Psoas muscle (tissue), 8 donors: ENCODE measurements at places on chromosomes 5 and 9. TPM values are rescaled to one million over a fixed set of nuclear protein-coding genes. Genes with fewer than 3 reads are reported as not detected.
A peak's percentile ranks its signal among the peaks of the same experiment; 100 is the strongest.

- H3K4me1 ChIP-seq = no peaks in the 10 kb centered on the region
- no peak for DNase-seq
- no peaks in the 10 kb centered on the region for H3K36me3 ChIP-seq
- H3K4me3 ChIP-seq = no peak overlapping the region
These were observed 7.6 kb downstream of the FGD3 start for GRCh38 chr9:92954886-92955285.

DNA sequence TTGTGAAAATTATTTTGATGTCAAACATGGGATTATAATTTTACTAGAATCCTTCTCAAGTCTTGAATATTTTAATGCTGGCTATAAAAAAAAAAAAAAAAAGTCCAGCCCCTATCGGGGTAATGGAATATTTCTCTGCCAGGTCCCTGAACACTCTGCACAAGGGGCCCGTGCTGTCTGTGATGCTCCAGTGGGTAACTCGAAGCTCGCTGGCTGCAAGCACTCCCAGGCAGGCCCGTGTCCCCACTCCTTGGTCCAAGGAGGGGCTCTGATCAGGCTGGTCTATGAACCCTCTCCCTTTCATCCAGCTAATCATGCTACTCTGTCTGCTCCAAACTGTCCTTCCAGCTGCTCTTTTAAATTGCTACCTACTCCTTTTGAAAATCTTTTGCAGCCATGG, 180.8 kb downstream of the GAPVD1 start:
- no peak for DNase-seq
- no peak overlapping the region for H3K27ac ChIP-seq
- H3K4me1 ChIP-seq = no peaks in the 10 kb centered on the region
- H3K27me3 ChIP-seq = no peaks in the 10 kb centered on the region
- H3K36me3 ChIP-seq = no peaks in the 10 kb centered on the region

The FBP1 gene
- total RNA-seq = 1.1 TPM

The GFRA3 gene
- not detected for total RNA-seq

GRCh38 chr5:124810396-124811006, 64.1 kb upstream of the ZNF608 start:
- no peaks in the 10 kb centered on the region for H3K36me3 ChIP-seq
- H3K4me1 ChIP-seq = no peaks in the 10 kb centered on the region
- H3K27ac ChIP-seq = no peak overlapping the region
- H3K27me3 ChIP-seq = no peaks in the 10 kb centered on the region

GRCh38 chr5:72228960-72229359, 91.1 kb downstream of the MRPS27 start:
- peaks cover 16% of the 10 kb centered on the region for H3K4me1 ChIP-seq
- H3K27ac ChIP-seq = peak overlapping the region; percentile 6
- no peak for DNase-seq
- H3K36me3 ChIP-seq = peaks cover 4% of the 10 kb centered on the region

GRCh38 chr5:6483880-6484382, 35.3 kb downstream of the UBE2QL1 start:
- no peaks in the 10 kb centered on the region for H3K36me3 ChIP-seq
- H3K4me1 ChIP-seq = no peaks in the 10 kb centered on the region
- DNase-seq = no peak
- H3K4me3 ChIP-seq = no peak overlapping the region
- no peak overlapping the region for H3K27ac ChIP-seq
- H3K27me3 ChIP-seq = no peaks in the 10 kb centered on the region

- H3K4me1 ChIP-seq = no peaks in the 10 kb centered on the region
- no peak overlapping the region for H3K4me3 ChIP-seq
- no peak for DNase-seq
- H3K27ac ChIP-seq = no peak overlapping the region
These were observed 626.4 kb upstream of the SEMA6A start for GRCh38 chr5:117201001-117201400.

DNA sequence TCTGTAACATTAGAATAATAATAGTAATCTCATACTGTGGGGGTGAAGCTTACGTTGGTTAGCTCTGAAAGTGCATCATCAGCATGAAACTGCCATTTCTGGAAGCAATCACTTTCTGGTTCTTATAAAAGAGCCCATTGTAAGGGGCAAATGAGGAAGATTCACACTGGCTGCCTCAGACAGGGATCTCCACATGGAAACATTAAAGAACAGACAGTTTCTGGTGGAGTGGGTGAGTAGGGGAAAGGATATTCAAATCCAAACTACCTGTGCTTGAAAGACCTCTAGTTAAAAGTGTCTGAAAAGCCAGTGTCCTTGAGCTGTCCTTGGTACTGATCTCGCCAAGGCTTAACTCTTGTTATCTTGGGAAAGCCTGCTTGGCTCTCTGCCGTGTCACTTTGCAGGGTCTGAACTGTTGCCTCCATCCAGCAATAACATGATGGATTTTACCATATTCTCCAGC, 19.1 kb upstream of the SLC31A2 start:
- no peak for DNase-seq
- H3K27me3 ChIP-seq = no peaks in the 10 kb centered on the region
- H3K4me1 ChIP-seq = no peaks in the 10 kb centered on the region
- no peak overlapping the region for H3K4me3 ChIP-seq
- H3K36me3 ChIP-seq = no peaks in the 10 kb centered on the region

GRCh38 chr5:108762660-108763059, 15.0 kb downstream of the FER start:
- no peaks in the 10 kb centered on the region for H3K4me1 ChIP-seq
- H3K4me3 ChIP-seq = no peak overlapping the region
- no peaks in the 10 kb centered on the region for H3K27me3 ChIP-seq

The OR2S2 gene
- not detected for total RNA-seq

DNA sequence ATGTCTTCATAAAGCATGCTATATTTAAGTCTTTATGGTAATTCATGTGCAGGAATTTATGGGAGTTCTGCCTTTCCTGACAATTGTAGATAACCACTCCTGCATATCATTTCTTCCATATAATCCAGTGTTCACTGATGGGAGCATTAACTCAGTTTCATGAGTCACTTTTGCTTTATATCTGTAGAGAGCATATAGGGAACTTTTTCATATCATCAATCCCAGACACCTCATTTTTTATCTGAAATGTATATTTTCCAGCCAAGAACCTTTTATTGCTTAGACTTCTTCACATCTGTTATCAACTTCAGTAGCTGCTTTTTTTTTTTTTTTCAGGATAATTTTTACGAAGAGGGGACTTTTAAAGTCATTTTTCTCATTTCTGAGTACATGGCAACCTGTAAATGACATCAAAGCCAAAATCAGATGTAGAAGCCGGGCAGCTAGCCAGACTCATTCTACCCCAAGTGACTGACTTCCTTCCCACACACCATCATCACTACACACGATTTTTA, 41.1 kb downstream of the NFX1 start:
- no peaks in the 10 kb centered on the region for H3K27me3 ChIP-seq
- peaks cover 93% of the 10 kb centered on the region for H3K36me3 ChIP-seq
- no peak overlapping the region for H3K27ac ChIP-seq
- H3K4me3 ChIP-seq = no peak overlapping the region

The ABO gene
- 0.83 TPM for total RNA-seq

The CBY3 gene
- total RNA-seq = not detected

- H3K36me3 ChIP-seq = no peaks in the 10 kb centered on the region
- no peaks in the 10 kb centered on the region for H3K27me3 ChIP-seq
- H3K4me1 ChIP-seq = no peaks in the 10 kb centered on the region
- no peak overlapping the region for H3K4me3 ChIP-seq
- no peak for DNase-seq
These were observed 490.0 kb upstream of the PIK3R1 start for GRCh38 chr5:67725604-67726003.

- H3K4me3 ChIP-seq = no peak overlapping the region
- peaks cover under 1% of the 10 kb centered on the region for H3K4me1 ChIP-seq
- no peak for DNase-seq
- H3K27ac ChIP-seq = no peak overlapping the region
- H3K36me3 ChIP-seq = no peaks in the 10 kb centered on the region
- H3K27me3 ChIP-seq = no peaks in the 10 kb centered on the region
These were observed 209.5 kb downstream of the CD180 start for GRCh38 chr5:66987126-66987525.

DNA sequence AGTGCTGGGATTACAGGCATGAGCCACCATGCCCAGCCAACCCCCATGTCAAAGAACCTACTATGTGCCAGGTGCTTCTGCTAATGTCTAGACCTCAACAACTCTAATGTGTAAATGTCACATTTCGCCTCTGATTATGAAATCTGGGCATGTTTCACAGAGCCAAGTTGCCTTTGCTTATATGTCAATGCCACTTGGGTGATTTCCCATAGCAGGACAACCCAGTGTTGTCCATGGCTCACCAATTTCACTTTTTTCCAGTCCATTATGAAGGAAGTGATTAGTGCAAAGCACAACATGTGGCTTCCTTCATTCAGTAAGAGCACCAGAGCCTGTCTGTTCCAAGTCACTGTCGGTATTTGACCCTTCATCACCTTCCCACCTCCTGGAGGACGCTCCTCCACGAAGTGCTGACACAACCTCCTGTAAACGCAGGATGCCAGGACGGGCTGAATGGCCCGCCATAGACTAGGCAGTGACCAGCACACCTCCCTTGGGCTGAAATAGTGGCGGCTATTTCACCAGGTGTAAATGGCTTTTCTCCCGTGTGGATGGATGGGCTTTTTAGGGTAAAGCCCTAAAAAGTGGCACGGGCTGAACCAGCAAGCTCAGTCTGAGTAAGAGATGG, 962 bp upstream of the PKN3 start:
- H3K27ac ChIP-seq = no peak overlapping the region
- peak; percentile 32 for DNase-seq
- no peaks in the 10 kb centered on the region for H3K4me1 ChIP-seq
- H3K27me3 ChIP-seq = no peaks in the 10 kb centered on the region

- H3K4me3 ChIP-seq = no peak overlapping the region
- no peaks in the 10 kb centered on the region for H3K4me1 ChIP-seq
- H3K27me3 ChIP-seq = no peaks in the 10 kb centered on the region
- DNase-seq = no peak
- no peak overlapping the region for H3K27ac ChIP-seq
- H3K36me3 ChIP-seq = no peaks in the 10 kb centered on the region
These were observed 255.8 kb upstream of the PUM3 start for GRCh38 chr9:3099646-3100045.

DNA sequence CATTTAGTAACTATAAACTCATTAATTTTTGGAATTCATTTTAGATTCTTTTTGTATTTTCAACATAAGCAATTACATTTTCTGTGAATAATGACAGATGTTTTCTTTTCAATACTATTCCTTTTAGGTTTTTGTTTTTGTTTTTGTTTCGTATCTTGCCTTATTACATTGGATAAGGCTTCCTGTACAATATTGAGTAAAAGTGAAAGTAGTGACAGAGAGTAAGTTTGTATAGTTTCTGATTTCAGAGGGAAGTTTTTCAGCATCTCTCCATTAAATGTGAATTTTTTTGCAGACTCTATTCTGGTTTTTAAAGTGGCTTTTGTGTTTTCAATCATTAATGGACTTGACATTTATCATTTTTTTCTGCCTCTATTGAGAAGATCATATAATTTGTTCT, 12.8 kb upstream of the CAMK4 start:
- H3K27ac ChIP-seq = no peak overlapping the region
- no peaks in the 10 kb centered on the region for H3K4me1 ChIP-seq
- DNase-seq = no peak
- H3K4me3 ChIP-seq = no peak overlapping the region

The DND1 gene
- 0.30 TPM for total RNA-seq

DNA sequence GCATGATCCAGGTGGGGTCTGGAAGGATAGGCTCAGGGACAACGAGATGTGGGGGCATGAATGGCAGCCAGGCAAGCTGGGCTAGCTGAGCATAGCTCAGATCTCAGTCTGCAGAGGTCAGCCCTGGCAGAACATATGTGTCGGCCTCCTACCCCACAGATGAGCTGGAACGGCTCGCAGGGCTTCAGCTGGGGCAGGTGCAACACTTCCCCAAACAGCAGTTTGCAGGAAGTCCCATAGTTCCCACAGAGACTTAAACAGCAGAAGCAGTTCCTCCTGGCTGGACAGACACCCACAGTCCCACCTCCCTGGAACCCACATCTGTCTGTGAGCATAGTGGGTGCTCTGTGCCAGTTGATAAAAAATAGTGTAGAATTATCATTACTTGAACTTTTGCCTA, 404.6 kb downstream of the GADD45G start:
- H3K4me3 ChIP-seq = no peak overlapping the region
- no peaks in the 10 kb centered on the region for H3K27me3 ChIP-seq
- H3K4me1 ChIP-seq = no peaks in the 10 kb centered on the region
- no peak for DNase-seq

- DNase-seq = no peak
- H3K27ac ChIP-seq = no peak overlapping the region
- H3K4me3 ChIP-seq = no peak overlapping the region
These were observed 495.1 kb upstream of the DAB2 start for GRCh38 chr5:39919876-39920275.

DNA sequence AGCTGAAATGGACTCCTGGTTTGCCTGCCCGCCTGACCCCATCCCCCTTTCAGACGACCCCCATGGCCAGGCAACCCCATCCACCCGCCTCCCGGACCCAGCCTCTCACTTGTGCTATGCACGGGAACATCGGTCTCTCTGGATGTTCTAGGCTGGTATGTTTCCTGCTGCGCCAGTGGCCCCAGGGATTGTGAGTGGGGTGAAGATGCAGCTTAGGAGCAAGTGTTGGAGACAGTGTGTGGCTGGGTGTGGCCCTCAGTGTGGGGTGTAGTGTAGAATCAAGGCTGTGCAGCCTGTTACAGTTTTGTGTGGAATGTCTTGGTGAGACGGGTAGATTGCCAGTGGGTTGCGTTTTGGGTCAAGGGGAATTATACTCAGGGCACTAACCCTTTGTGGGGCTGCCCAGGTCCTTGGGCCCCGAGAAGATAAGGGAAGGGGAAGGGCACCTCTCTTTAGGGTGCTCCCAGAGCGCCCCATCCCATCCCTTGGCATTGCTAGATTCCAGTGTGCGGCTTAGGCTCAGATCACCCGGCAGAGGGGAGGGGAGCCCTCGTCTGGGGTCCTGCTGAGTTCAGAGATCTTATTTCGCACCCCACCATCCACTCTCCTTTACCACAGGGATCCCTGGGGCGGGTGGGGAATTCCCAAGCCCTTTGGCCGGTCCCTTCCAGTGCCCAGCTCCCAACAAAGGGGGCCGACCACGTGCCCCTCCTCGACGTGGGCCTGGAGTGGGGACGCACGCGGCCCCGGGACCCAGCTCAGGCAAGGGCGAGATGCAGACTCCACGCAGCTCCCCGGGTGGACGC, 4.6 kb downstream of the IER5L start:
- peak overlapping the region; percentile 89 for H3K27ac ChIP-seq
- H3K4me1 ChIP-seq = peaks cover 14% of the 10 kb centered on the region
- no peaks in the 10 kb centered on the region for H3K36me3 ChIP-seq
- no peaks in the 10 kb centered on the region for H3K27me3 ChIP-seq
- peak overlapping the region; percentile 86 for H3K4me3 ChIP-seq

- no peak overlapping the region for H3K27ac ChIP-seq
- H3K4me3 ChIP-seq = no peak overlapping the region
- peaks cover 2% of the 10 kb centered on the region for H3K27me3 ChIP-seq
- no peaks in the 10 kb centered on the region for H3K4me1 ChIP-seq
These were observed 165.1 kb downstream of the CACNA1B start for GRCh38 chr9:138042640-138043039.
